ENCODE measurements at places on chromosomes 11 and 22.
A peak's percentile ranks its signal among the peaks of the same experiment; 100 is the strongest.

- DNase-seq, result no peak
These were observed 12.5 kb downstream of the MPZL3 start for GRCh38 chr11:118239509-118240205.

DNA sequence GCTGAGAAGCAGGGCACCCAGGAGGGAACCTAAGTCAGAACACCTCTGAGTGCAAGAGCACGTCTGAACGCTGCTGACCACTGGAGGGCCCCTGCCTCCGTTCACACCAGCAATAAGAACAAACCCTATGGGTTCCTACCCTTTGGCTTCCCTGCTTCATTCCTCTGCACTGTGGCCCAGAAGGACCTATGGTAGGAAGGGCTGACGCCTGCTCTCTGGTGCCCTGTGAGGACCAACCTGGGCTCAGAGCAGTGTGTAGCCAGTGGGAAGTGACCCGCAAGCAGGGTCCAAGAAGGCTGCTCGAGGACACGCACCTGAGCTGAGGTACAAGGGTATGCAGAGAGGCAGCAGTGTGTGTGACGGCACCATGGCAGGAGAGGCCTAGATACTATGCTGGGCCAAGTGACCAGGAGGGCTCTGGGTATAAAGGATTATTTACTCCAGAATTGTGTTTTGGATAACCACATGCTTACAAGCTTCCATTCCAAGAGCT, 68.8 kb upstream of the CLTCL1 start:
- DNase-seq, result no peak

DNA sequence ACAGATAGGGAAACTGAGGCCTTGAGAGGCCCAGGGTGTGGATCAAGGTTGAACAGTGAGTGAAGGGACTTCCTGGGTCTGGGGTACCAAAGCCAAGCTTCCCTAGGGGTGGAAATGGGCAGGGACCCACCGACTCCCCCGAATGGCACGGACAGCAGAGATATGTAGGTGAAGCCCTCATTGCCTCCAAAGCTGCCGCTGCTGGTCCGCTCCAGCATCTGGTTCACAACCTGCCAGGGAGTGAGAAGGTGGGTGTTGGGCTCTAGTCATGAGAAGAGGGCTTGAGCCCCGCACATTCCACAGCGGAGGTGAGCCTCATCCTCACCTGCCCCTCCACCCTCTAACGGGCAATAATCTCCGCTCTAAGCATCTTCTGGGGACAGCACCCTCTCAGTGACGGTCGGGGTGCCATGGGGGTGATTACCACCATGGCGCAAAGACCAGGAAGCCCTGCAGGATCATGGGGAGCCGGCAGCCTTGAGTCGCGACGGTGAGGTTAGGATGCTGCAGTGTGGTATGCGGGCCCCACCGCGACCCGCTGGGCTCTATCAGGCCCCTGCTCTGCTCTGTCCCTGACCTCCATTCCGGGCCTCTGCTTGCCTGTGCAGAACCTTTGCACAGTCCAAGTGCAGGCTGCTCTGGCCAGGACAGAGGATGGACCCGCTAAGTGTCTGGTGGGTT, 10.8 kb downstream of the ALDH3B2 start:
- DNase-seq, result no peak

DNA sequence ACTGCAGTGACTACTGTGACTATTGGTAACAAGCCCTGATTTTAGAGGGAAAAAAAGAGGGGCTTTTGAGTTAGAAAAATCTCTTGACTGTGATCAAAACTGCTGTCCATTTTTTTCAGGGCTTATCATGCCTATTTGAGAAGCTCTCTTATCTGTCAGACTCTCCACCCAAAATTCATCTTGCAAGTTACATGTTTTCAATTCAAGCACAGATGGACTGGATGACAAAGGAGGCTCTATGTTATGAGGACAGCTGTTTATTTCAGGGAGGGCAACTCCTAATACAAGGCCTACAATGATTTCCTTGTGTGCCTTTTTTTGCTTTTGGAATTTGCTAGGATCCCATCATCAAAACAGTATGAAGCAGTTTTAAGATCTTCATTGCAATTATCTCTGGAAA, 35.2 kb upstream of the USP47 start:
- no peak for DNase-seq

DNA sequence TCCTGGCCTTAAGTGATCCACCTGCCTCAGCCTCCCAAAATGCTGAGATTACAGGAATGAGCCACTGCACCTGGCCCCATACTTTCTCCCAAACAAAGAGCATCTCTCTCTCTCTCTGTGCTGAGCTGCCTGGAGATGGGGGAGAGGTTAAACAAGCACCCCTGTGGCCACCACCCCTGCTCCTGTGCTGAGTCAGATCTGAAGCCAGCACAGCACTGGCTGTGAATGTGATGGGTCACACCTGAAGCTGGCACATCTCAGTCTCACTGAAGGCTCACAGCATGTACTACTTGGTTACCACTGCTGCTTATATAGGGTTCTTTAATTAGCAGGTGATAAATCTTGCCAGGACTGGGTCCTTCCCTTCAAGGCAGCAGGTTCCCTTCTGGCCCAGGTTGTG, 10.8 kb upstream of the WEE1 start:
- DNase-seq, result peak; percentile 43

DNA sequence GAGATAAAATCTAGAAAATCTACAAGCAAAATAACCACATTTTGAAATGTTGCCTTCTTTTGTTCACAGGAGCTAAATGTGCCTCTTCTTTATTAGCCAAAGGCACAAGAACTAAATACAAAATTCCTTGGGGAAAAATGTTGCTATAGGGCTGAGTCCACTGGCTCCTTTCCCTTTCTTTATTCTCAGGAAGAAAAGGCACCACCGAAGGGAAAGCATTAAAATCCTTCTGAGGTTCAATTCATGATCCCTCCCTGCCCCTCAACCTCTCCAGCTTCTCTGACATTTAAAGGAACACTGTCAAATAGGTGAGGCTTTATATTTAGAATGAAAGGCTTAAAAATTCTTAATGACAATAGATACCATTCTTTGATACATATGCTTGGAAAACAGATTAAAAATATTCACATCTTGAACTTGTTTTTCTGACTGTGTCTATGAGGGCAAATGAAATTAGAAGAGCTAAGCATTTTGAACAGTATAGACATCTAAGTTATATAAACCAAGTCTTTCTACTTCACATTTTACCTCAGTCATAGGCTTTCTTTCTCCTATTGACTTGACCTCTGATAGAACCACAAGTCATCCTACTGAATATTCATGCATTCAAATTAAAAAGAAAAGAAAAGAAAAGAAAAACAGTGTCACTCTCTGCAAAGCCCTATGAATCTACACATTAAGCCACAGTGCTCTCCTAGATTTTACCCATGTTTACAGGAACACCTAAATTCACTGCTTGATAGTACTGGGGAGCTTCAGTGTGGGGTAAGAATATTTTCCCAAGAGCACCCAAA, 148.2 kb downstream of the MAML2 start:
- no peak for DNase-seq

GRCh38 chr22:44583854-44584253, 85.8 kb upstream of the RTL6 start:
- DNase-seq, result no peak

DNA sequence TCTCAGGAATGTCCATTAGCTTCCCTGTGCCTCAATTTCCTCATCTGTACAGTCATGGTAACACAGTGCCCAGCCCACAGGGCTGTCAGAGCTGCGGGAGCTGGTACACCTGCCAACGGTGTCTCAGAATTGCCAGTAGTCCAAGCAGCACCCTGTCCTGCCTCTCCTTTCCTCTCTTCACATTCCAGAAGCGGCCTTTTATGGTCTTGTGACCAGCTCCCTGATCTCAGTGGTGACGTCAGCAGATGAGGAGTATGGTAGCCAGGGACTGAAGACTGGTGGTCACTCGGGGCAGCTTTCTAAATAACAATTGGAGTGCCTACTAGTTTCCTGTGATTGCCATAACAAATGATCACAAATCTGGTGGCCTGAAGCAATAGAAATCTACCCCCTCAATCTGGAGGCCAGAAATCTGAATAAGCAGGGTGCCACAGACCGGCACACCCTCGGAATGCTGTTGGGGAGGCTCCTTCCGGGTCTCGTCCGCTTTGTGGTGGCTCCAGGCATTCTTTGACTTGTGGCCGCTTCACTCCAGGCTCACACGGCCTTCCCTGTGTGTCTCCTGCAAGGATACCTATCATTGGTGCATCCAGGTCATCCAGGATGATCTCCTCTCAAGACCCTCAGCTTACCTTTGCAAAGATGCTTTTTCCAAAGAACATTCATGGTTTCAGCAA, 2.1 kb downstream of the FADD start:
- no peak for DNase-seq
